Retina (tissue), 1 donor: ENCODE measurements at places on chromosomes 2 and 18.

GRCh38 chr2:206368933-206369569, 74.3 kb upstream of the ADAM23 start:
- no peak for DNase-seq

DNA sequence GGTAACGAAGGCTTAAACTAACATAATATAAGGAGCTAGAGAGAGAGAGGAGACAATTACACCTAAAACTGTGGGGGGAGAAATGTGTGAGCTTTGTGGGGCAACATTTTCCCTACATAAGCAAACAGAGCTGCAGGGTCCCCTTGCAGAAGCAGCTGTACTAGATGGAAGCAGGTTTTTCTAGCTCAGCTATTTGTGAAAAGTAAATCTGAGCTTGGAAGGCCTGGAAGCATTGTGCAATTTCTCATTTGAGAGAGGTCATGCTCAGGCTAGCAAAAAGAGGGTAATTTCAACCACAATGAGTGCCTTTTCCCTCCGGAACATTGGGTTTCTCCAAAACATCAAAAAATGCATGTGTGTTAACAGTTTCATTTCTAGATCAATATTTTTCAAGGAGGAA, 130.0 kb downstream of the ARL4C start:
- no peak for DNase-seq

- no peak for DNase-seq
Measured at GRCh38 chr18:58364876-58365528, 263.9 kb downstream of the ALPK2 start.

DNA sequence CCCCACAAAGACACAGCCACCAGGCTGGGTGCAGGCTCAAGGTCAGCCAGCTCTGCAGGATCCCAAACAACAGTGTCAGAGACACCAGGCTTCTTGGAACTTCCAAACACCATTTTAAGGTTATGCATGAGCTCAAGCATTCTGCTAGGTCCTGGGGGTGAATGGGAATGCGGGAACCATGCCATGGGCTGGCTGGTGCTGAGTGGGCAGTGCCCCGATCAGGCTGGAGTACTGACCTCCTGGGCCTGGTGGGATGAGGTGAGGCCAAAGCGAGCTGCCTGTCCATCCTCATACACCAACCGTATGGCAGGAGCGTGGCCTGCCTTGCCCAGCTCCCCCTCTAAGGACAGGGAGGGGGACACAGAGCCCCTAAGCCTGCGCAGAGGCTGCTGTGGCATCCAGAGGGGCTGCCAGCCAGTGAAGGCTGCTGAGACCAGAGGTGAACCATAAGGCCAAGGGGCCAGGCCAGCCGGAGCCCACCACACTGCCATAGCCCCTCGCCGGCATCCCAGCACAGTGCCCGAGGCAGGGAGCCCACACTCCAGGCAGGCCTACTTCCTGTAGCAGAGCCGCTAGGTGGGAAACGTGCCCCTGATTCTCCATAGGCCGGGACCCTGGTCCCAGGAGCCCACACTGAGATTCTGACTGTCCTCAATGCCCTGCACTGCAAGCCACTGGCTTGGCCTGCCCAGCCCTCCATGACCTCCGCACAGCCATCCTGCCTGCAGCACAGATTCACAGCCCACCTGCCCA, 135.0 kb downstream of the HDAC4 start:
- no peak for DNase-seq

DNA sequence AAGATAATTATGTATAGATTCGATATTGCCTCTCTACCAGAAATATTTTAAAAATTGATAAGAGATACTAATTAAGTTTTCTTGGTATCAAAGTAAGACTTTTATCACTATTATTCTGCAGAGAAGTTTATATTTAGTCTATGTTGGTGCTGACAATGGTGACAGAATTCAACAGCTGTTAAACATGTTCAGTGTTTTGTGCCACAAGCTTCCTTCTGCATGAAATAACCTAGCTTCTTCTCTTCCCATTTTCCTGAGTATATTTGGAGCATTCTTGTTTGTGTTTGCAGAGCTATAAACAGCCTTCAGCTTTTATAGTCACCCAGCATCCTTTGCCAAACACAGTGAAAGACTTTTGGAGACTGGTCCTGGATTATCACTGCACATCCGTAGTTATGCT, 229.2 kb upstream of the RAB12 start:
- DNase-seq: no peak

DNA sequence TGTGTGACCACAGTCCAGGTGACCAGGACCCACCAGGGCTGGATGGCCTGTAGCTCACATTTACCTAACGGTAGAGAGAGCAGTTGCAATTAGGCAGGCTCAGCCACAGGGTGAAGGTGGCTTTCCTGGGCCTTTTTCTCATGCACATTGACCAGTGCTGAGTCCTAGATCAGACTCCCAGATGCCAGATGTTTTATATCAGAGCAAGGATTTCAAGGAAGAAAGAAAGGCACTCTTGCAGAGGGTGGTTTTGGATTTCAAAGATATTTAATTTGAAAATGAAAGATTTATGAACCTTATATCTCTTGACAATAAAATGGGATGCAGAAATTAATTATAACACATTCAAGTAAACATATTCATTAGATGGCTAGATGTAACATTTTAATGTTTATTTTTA, 694.2 kb upstream of the GYPC start:
- DNase-seq: no peak

GRCh38 chr2:9748577-9748976, 94.7 kb upstream of the TAF1B start:
- no peak for DNase-seq

DNA sequence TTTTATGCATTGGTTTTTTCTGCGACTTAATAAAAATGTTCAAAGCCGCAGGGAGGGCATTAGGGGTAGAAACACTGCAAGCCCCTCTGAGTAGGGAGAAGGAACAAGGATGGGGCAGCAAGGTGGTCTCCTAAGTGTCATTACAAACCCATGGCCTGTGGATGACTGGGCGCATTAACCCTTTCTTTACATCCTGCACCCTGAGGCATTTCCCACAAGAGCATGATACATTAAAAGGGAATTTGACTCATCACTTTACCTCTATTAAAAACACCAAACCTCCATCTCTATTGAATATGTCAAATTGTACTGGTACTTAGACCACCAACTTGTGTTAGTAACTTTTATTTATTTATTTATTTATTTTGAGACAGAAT, 112.5 kb downstream of the VIT start:
- no peak for DNase-seq

DNA sequence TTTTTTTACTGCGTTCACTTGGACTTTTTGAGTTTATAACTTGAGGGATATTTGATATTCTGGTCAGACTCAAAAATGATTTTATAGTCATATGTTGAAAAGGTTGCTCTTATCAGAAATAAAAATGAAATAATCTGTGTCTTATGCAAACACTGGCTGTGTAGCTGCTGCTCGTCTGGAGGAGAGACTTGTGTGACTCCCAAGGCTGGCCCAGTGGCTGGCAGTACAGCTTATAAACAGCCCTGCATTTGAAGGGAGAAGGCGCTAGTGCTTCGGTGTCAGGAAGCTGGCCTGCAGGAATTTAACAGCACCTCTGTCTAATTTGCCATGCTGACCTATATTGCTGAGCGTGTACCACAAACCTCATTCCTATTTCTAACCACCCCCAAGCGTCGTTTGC, 74.5 kb downstream of the ASAP2 start:
- DNase-seq: no peak

DNA sequence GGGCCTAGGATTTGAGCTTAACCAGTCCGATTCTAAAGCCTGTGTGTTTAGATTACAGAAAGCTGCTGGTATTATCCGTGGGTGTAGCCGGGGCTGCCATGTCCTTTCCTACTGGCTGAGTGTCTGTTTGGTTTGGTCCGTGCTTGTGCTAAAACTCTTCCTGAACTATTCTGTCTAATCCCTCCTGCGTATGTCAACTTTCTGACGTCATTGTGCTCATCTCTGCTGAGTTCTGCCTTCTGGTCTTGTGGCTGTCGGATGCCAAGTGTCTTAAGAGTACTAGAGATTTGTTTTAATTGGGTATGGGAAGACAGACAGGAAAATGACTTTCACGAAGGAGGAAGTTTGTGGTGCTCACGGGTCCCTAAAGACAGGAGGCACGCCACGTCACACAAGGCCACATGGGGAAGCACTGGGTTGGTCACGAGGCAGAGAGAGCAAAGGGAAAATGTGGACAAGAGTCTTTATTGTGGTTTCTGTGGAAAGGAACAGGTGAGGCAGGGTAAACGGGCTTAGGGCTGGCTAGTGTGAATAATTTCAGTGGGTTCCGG, 31.8 kb upstream of the NTSR2 start:
- DNase-seq: no peak

GRCh38 chr18:10308154-10308553, 146.3 kb upstream of the APCDD1 start:
- DNase-seq: no peak

DNA sequence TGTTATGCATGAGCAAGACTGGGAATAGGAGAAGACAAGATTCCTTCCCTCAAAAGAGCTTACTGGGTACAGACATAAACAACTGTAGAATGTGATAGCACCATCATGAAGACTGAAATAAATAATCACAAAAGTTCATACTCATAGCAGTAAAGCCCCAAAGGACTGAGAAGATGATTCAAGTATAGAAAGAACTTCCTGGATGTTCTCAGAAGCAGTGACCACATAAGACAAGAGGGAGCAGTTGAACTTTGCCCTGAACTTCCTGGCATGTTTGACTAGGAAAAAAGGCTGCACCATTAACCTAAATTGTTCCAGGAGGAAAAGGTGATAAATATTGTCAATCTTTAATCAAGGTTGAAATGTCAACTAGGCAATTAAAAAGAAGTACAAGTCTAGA, 57.8 kb upstream of the CCDC141 start:
- no peak for DNase-seq

DNA sequence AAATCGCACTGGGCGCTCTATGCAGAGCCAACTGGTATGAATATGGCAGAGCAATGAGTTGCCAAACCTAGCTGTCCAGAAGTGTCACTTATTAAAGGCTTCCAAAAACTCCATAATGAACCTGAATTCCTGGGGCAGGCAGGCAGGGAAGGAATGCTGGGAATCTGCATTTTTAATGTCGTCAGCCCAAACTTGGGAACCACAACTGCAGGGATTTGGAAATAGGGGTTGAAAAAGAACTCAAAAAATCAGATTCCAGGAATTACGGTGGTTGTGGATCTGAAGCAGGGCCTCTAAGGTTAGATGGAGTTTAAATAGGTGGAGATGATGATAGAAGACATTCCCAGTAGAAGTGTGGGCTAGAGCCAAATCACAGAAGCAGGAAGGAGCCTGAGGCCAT, 15.0 kb downstream of the NCKAP5 start:
- DNase-seq: no peak

GRCh38 chr2:21727101-21727500, 603.3 kb downstream of the TDRD15 start:
- DNase-seq: no peak

DNA sequence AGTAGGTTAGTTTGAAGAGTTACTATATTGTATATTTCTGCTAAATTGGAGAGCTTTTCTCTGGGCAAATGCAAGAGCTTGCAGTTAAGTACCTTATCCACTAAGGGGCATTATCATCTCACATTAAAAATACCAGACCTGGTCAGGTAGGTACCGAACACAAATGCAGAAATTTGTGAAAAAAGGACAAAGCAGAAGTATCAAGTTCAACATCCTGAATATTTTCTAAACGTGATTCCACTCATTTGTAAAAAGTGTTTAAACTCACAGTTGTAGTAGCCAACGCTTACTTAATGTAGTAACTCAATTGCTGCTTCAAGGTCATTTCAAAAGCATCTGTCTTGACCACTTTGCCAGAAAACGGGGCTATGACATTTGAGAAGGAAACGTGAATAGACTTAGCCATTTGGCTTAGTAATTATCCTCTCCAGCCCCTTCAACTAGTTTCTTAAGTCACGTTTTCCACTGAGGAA, 52.1 kb downstream of the CYRIA start:
- no peak for DNase-seq

GRCh38 chr2:143264851-143265250, 135.6 kb downstream of the ARHGAP15 start:
- no peak for DNase-seq

GRCh38 chr2:8640498-8640897, 41.4 kb upstream of the ID2 start:
- no peak for DNase-seq

GRCh38 chr2:26628561-26629345, 12.4 kb downstream of the CIB4 start:
- DNase-seq: no peak

- no peak for DNase-seq
Measured at GRCh38 chr2:56473524-56473923, 289.7 kb downstream of the CCDC85A start.

GRCh38 chr18:58515175-58515775, 113.6 kb downstream of the ALPK2 start:
- no peak for DNase-seq

DNA sequence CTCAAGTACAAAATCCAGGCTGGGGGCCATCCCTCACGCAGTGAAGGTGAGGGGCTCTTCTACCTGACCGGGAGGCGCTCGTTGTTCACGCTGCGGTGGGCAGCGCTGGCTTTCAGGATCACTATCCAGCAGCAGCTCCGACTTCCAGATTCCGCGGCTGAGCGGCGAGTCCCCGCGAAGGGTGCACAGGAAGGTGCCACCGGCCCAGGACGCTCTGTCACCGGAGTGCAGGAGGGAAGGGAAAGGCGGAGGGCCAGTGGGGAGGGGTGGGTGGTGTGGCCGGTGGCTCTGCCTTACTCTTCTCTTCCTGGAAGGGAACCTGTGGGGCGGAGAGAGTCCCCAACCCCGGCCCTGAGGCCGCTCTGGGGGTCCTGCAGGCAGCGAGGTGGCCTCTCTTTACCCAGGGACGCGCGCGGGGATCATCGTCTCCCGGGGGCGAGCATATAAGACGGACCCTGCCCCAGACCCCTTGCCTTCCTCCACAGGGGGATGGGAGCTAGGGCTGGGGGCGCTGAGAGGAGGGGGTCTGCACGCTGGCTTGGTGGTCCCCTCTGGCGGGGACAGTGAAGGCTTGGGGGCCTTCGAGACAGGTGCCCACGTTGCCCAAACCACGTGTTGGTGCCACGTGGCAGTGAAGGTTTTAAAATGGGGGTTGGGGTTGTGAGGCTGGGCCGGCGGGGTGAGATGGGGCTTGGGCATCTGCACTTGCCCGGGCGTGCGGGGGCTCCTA, 26.9 kb upstream of the HS6ST1 start:
- no peak for DNase-seq

- DNase-seq: no peak
Measured at GRCh38 chr2:27216416-27217137, 592 bp upstream of the CAD start.

- no peak for DNase-seq
Measured at GRCh38 chr2:235265348-235265965, 228.4 kb upstream of the AGAP1 start.

GRCh38 chr18:79796016-79796415, 1.7 kb upstream of the KCNG2 start:
- DNase-seq: no peak

DNA sequence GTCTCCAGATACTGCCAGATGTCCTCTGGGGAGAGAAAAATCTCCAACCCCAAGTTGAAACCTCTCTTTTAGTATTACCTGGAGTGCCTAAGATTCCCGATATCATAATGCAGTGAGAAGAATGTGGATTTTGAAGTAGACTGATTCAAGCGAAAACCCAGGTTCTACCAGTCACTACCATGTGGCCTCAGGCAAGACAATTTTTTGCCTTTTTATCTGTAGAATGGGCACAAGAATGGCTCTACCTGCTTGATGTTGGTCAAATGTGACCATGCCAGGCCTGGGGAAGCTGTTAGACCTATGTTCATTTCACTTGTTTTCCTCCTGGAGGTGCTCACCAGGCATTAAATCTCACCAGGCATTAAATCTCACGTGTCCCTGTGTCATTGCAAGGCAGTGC, 131.3 kb downstream of the DDX1 start:
- DNase-seq: no peak
